Hematopoietic multipotent progenitor cell treated with erythropoietin and hydrocortisone succinate and interleukin-3 and kit ligand, for 4 days (in vitro differentiated cells): ENCODE measurements at places on chromosomes 3 and 15.
A peak's percentile ranks its signal among the peaks of the same experiment; 100 is the strongest.

GRCh38 chr15:34941185-34941698 is 28.3 kb downstream of the AQR start:
- DNase-seq: no peak

DNA sequence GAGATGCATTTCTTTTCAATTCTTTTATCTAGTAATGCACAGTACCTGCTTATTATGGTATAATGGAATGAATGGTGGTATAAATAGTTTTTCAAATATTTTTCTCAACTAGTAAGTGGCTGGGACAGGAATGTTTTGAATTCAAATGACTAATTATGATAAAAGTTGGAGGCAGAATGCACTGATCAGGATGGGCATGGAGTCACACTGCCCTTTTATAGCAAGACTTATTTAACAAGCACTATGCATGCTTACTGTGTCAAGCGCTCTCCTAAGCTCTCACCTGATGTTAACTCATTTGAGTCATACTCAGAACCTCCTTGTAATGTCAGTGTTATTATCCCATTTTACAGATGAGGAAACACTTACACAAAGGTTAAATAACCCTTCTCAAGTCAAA is 221.8 kb downstream of the FEZF2 start:
- DNase-seq: no peak

- no peak for DNase-seq
These were observed 133.5 kb upstream of the ONECUT1 start for GRCh38 chr15:52923626-52924025.

- no peak for DNase-seq
These were observed 136.1 kb upstream of the CNTN4 start for GRCh38 chr3:1962396-1963088.

- no peak for DNase-seq
These were observed 15.3 kb downstream of the USP3 start for GRCh38 chr15:63519548-63520178.

- DNase-seq: no peak
These were observed 316.4 kb downstream of the ZNF621 start for GRCh38 chr3:40841131-40841530.

DNA sequence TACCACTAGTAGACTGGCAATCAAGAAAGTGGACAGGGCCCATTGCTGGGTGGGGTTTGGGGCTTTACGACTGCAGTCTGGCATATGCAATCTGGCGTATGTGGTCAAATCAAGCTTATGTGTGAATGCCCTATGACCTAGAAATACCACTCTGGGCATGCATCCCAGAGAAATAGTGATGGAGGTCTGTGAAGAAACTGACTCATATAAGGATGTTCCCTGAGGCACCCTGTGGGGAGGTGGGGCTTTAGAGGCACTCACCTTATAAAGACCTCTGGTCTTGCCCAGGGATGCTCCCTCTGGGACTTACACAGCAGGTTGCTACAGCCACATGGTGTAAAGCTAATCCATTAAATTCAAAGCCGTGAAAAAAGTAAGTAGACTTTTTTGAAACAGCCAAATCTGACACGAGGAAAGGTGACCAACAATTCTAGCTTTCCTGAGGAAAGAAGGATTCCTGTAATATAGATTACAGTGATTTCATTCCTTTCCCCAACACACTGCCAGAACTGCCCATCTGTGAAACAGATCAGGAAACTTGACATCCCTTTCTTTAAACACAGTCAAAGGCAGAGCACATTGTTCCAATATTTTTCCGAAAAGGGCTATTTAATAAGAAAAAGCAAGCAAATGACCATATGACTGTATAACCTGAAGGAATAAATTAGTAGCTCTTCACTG is 13.6 kb downstream of the RARRES1 start:
- DNase-seq: no peak

DNA sequence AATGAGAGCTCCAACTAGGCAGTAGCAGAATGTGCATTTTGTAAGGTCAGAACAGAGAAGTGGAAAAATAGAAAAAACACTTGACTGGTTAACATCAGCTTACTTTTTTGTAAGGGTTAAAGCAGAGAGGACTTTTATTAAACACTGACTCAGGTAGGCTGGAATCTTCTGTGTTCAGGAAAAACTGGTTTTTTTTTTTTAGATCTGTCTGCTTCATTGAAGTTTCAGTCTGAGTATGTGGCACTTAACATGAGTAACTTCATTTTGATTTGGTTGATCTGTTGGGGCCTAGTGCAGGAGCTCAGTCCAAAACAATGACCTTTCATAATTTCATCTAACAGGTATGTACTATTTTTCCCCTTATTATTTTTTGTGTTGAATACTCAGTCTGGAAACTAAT is 141.1 kb downstream of the DOCK3 start:
- no peak for DNase-seq

DNA sequence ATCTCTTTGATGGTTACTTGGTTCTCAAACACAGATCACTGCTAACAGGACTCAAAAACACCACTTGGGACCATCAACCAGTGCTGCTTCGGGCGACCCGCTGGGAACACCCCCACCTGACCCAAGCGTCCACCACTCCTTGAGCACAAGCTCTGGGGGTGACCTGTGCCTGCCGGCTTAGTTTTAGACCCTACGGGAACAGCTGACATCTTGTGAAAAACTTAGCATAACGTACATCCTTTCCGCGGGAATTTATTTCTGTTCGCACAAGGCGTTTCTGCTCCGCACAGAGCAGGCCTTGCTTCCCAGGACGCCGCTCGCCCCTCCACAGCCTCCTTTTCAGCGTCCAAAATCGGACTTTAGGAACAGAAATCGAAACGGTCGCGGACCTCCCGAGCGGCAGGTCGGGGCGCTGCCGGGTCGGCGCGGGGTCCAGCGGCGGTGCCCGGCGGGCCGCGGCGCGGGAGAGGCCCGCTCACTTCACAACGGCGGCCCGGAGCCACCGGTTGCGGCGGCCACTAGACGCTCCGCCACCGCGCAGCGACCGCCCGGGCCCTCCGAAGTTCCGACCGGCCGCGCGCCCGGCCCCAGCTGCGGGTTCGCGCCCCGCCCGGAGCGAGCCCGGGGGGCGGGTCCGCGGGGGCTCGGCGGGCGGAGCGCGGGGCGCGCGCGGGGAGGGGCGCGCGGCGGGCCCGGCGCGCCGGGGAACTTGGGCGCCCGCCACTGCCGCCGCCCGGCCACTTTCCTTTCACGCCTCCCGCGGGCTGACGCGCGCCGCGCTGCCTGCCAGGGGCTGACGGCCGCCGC is 959 bp downstream of the SFMBT1 start:
- peak; percentile 75 for DNase-seq

DNA sequence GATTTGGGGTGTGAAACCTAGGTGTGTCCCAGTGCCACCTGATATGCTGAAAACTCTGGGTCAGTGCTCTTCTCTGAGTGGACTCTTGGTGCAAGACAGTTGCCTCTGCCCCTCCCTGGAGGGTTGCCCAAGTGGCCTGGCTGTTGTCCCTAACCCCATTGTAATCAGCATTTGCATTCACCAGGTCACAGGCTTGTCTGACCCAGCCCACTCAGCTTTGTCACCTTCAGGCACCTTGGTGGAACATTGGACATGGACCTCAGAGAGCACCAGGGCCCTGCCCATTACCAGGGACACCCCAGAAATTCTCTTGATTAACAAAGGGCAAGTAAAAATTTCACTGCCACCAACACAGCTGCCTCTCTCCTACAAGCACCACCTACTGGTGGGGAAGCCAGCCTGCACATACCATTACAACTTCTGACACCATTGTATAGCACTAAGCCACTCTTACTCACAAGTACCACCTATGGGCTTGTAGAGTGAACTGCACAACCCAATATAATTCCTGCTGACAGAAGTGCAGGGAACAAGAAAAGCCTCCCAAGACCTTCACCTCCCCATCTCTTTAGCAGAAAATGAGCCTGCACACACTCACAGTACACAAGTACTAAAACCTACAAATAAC is 324.6 kb downstream of the EPHA6 start:
- DNase-seq: peak; percentile 31

- no peak for DNase-seq
These were observed 70.1 kb downstream of the GPR160 start for GRCh38 chr3:170107941-170108340.

GRCh38 chr3:23113455-23114171 is 89.5 kb upstream of the UBE2E2 start:
- DNase-seq: peak; percentile 81

- no peak for DNase-seq
These were observed 21.0 kb downstream of the CSRNP1 start for GRCh38 chr3:39132096-39133092.

DNA sequence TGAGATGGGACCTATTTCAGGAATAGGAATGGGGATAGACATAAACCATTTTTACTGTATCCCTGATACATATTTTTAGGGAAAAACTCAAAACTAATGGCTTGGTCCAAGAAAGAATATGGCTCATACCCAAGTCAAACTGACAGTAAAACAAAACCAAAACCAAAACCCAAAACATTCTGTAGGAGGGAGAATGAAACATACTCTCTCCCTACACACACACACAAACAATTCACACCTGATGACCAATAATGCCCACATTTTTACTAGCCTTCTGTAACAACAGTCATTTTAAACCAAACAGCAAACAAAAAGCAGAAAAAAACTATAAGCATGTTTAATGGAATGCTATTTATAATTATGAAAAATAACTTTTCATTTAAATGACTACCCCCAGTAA is 74.9 kb downstream of the NBEAL2 start:
- no peak for DNase-seq

DNA sequence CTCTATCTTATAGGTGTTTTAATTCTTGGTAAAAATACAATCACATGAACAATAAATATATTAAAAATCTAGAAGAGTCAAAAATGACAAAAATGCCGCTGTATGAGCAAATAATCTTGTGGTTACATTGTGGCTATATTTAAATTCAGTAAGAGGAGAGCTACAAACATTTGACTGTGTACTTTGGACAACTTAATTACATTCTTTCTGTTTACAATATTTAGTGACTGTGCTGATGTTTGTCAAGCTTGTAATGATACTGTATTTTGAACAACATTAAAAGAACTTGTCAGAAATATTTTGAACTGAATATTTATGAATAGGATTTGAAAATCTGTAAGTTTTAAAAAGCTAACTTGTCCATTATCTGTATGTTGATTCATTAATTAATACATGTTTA is 598.3 kb downstream of the SI start:
- no peak for DNase-seq

DNA sequence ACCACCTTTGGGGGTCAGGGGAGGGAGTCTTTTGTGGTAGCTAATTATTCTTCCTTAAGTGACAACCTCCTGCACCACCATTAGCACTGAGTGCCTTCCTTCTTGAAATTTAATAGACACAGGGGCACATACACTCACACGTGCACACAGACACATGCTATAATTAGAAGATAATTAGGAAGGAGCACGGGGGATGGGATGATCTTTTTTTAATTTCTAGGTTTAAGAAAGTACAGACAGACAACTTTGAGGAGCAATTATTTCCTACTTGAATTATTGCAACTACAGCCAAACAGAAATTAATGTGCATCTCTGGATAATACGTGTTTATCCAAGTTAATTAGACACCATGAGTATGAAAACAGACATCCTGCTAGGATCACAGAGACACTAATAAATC is 44.8 kb upstream of the GUCA1C start:
- DNase-seq: no peak

DNA sequence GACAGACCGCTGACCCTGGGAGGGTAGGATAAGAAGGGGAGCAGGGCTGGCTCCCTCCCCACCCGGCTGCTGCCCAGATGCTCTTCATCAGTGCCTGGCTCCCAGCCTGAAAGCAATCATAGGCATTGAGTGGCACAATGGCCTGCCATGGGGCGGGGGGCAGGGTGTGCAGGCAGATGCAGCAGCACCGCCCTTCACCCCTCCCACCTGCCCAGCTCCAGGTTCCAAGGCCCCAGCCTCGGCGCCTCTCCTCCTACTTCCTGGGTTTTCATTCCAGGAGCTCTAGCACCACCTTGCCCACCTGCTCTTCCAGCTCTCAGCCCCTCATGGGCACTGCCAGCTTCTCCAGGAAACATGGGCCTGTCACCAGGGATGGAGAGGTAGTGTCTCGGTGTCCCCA is 101.7 kb downstream of the MEGF11 start:
- no peak for DNase-seq

GRCh38 chr3:133301194-133301593 is 98.7 kb upstream of the BFSP2 start:
- no peak for DNase-seq

DNA sequence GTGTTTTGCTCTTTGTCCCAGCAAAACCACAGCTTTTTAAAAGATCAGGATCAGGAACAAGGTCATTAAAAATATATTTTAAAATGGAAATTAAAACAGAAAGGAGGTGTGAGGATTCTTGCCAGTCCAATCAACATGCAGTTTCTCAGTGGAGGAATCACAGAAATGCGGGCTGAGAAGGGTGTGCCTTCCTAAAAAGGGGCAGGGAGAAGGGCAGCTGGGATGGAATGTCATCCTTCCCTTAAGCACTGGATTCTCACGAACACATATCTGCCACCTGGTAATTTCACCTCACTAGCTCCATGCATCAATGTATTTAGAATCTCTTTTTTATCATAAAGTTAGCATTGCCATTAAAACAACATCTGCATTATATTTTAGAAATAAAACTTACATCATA is 21.4 kb downstream of the ABI3BP start:
- DNase-seq: no peak

- no peak for DNase-seq
These were observed 3.0 kb upstream of the BUB1B start for GRCh38 chr15:40157778-40158447.

- no peak for DNase-seq
These were observed 7.1 kb downstream of the P4HTM start for GRCh38 chr3:48997102-48997635.

DNA sequence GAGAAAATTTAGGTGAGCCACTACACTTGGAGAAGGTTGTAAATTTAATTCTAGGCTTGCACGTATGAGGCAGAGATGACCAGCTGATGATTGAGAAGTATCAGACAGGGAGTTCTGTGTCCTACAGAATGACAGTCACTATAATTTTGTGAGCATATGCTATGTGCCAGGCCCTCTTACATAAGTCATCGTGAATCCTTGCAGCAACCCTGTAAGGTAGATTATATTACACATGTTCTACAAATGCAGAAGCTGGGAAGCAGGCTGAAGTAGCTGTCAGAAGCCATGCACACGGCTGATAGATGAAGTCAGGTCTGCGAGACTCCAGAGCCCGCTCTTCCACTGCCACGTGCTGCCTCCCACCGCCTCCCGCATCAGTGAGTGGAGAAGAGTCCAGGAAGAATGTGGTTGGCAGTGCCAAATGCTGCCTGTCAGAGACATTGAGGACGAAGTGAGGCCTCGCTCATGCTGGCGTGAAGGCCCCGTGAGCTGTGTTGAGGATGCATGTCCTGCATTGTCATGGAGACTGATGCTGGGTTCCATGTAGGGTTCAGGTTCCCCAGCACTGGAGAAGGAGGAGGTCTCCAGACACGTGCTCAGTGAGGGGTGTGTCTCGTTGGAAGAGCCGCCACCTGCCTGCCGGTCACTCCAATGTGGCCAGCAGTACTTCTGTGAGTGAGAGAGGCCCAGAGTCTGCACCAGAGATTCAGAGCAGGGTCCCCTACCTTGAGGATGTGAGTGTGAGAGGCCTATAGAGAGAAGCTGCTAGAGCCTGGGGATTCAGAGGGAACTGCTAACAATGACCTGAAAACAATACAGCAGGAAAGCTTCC is 123.3 kb upstream of the PLXNA1 start:
- no peak for DNase-seq

GRCh38 chr3:37712421-37712820 is 149.3 kb upstream of the CTDSPL start:
- DNase-seq: no peak

- DNase-seq: no peak
These were observed 123.9 kb downstream of the SHOX2 start for GRCh38 chr3:157982359-157982758.
